ENCODE measurements at places on chromosomes 1 and 21.
A peak's percentile ranks its signal among the peaks of the same experiment; 100 is the strongest.

- DNase-seq, result no peak
Measured at GRCh38 chr1:61358770-61359455, 276.6 kb downstream of the NFIA start.

- no peak for DNase-seq
Measured at GRCh38 chr1:165635823-165636222, 4.8 kb downstream of the MGST3 start.

- peak; percentile 34 for DNase-seq
Measured at GRCh38 chr21:31236528-31236927, 107.5 kb downstream of the TIAM1 start.

- DNase-seq, result peak; percentile 57
Measured at GRCh38 chr1:172966844-172967540, 83.7 kb downstream of the TNFSF18 start.

DNA sequence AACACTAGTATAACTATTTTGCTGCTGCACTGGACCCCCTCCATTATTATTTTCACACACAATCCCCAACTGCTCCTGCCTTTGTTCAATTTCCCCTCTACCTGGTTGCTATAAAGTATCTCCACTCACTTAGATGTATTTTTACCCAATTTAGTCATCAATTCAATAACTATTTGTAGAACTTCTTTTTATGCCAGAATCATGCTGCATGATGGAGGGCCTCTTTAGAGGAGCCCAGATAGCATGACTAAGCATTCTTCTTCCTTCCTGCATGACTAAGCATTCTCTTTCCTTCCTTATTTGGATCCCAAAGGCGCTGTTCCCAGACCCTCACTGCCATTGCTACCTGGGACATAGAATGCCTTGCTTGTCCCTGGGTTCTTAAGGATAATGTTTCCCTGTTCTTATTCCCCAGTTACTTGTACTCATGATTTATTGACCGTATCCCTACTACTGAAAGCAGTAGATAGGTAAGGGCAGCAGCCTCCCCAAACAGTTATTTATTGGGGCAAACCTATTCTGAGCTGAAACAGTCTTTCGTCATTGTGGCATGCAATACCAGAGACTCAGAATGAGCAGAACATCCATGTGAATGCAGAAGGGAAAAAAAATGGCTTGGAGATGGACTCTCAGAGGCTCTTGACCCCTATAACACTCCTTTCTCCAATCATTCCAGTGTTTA is 89.3 kb upstream of the AKT3 start:
- DNase-seq, result no peak

DNA sequence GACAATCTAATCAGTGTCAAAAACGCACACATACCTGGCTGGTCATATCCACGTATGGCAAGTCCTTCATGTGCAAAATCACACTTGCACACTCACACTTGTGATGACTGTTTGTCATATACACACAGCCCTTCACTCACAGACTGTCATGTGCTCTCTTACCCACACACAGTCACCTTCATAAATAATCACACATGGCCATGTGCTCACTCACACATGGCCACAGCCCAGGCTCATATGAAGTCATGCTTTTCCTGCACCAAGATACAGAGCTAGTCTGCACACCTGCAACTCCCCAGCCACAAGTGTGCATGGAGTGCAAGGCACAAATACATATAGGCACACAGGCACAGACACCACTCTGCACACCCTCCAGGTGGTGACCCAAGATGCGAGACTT is 45.4 kb upstream of the FOXO6 start:
- no peak for DNase-seq

DNA sequence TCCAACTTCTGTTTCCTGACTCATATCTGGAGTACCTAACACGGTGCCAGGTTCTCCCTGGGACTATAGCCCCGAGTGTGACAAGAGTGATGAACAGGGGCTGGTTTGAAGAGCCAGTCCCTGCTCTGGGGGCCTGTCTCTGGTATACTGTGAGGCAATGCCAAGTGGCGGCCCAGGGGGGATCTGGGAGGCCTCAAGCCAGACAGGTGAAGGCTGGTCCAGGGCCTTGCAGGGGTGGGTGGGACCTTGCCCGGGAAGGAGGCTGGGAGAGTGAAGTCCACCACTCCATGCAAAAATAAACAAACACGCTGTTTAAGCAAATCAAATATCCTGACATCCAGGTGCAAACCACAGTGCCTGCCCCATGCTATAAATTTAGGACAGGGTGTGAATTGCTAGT is 6.8 kb upstream of the PLXNA2 start:
- no peak for DNase-seq

All from NCI-H226 (cell line).